NCI-H2227 treated with DMSO at 0.1 percent for 48 hours (cell line): ENCODE measurements at places on chromosomes 3 and 15.

DNA sequence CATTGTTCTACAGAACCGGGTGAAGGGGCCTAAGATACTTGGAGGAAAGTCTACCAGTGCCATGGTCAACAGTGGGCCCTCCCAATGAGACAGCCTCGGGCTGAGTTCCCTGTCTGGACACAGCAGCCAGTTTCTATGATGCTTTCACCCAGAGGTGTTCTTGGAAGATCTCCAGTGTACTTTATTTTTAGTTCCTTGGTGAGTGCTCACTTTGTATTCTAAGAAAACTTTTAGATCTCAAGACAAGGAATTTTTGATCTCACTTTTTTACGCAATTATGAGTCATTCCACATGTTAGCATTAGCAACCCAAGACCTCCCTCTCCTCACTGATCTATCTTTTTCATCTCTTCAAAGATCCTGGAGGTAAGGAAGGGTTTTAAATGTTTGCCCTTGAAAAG lies 287.7 kb downstream of the RORA start:
- no peak for DNase-seq

- DNase-seq, result no peak
Measured at GRCh38 chr3:162096874-162097273, 600.3 kb downstream of the OTOL1 start.

DNA sequence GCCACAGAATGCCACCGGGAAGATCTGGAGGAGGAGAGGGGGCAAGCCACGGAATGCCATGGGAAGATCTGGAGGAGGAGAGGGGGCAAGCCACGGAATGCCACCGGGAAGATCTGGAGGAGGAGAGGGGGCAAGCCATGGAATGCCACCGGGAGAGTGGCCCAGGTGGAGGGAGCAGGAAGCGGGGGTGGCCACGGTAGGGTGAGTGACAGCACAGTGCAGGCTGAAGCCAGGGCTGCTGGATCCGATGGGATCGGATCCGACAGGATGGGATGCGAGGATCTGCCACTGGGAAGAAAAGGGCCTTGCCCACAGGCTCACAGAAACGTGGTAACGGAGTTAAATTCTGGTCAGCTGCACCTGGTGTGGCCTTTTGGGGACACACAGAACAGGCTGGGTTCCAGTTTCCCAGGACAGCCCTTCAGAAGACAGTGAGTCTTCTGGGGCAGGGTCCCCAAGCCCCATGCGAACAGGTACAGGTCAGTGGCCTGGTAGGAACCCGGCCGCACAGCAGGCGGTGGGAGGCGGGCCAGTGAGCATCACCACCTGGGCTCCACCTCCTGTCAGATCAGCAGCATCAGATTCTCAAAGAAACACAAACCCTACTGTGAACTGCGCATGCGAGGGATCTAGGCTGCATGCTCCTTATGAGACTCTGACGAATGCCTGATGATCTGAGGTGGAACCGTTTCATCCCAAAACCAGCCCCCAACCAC lies 58.8 kb downstream of the XXYLT1 start:
- no peak for DNase-seq

DNA sequence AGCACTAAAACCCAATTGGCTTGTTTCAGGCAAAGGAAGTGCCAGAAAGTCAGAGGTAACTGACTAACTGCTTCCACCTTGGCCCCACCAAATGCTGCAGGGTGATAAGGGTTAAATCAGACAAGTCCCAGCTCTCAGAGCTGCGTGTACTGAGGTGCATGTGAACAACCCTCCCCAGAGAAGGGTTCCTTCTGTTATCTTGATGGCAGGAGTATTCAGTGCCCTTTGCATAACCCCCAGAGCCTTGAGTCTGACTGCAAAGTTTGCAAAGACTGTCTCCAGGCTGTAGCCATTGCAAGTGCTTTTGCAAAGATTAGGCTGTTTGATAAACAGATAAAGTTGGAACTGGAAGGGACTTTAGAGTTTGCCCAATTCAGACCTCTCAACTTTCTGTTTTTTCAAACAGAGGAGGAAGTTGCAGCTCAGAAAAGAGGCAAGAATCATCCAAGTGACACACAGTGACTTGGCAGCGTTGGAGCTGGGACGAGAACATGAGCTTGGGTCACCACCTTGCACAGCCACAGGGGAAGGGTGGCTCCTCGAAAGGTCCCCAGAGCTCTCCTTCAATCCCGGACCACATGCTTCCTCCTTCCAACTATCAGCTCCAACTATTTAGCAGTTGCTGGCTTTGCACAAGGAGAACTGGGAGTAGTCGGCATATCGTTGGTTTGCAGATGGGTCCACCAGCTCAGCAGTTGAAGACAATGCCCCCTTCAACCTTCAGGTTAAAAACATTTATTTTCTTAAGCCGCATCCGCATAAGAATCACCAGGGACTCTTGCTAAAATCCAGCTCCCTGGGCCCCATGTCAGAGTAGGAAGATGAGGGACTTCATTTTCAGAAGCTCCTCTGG lies 224.8 kb upstream of the HES1 start:
- no peak for DNase-seq

GRCh38 chr3:100602506-100603444 lies 6.6 kb upstream of the ADGRG7 start:
- DNase-seq, result no peak

DNA sequence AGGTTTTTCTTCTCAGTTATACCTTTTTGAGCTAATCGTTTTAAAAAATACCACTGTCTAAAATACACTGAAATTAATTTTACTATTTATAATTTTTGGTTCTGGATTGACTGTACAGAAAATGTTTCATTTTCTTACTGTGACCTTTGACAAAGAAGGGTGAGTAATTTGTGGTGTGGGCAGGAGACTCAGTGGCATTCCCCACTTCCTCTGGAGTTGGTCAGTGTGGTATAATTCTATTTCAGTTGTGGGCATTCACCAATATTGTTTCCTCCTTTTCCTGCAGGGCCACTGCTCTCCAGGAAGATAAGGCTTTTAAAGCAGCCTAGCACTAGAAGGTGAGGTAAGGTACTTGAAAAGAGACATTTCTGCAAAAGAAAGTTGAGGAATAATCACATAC lies 6.5 kb downstream of the DAG1 start:
- DNase-seq, result no peak

GRCh38 chr3:109685084-109686079 lies 348.0 kb upstream of the DPPA4 start:
- no peak for DNase-seq

GRCh38 chr3:63830526-63830925 lies 11.4 kb downstream of the C3orf49 start:
- no peak for DNase-seq

DNA sequence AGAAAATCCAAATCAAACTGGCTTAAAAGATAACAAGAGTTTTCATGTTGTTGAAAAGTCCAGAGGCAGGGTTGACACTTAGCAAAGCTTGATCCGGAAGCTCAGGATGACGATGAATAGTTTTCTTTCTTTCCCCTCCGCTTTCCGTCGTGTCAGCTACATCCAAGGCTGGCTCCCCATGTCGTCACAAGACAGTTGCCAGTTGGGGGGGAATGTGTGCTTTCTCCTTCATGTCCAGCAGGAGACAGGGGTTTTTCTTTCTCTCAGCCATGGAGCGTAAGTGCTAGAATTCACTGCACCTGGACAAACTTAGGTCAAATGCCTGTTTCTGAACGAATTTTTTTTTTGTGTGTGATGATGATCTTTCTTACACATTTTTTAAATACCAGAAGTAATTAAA lies 273.8 kb upstream of the RGMA start:
- no peak for DNase-seq

DNA sequence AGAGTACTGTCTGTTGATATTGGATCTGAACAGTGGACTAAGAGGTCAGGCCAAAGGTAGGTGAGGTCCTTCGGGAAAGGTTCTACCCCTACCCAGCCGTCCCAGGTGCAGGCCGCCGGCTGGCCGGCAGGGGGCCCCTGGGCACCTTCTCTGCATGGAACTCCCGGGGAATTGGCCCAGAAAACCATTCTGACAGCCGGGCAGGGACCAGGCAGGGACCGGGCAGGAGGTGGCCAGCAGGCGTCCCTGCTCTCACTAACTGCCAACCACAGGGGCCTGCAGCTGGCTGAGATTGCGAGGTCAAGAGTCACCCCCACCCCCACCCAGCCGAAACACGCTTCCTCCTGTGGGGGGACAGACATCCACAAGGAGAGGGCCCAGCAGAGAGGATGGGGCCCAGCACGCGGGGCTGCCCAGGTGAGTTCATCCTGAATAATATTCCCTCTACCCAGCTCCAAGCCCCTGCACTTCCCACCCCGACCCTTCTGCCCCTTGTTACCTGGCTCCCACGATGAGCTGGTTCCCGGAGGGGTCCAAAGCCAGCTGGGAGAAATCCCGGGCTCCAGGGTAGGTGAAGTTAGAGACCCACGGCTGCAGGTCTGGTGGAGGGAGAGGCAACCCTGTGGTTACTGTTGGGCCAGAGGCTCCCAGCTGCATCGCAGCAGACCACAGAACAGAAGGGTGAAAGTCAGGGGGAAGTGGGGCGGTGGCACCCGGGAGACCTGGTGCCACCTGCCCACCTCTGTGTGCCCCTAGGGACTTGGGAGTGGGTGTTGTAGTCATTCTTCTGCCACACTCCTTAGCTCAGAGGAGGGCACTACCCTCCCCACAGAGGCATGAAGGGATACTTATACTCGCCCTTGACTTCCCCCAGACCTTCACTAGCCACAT lies 84.4 kb downstream of the SEMA5B start:
- DNase-seq, result no peak

- no peak for DNase-seq
Measured at GRCh38 chr15:41882689-41883483, 11.0 kb downstream of the SPTBN5 start.

DNA sequence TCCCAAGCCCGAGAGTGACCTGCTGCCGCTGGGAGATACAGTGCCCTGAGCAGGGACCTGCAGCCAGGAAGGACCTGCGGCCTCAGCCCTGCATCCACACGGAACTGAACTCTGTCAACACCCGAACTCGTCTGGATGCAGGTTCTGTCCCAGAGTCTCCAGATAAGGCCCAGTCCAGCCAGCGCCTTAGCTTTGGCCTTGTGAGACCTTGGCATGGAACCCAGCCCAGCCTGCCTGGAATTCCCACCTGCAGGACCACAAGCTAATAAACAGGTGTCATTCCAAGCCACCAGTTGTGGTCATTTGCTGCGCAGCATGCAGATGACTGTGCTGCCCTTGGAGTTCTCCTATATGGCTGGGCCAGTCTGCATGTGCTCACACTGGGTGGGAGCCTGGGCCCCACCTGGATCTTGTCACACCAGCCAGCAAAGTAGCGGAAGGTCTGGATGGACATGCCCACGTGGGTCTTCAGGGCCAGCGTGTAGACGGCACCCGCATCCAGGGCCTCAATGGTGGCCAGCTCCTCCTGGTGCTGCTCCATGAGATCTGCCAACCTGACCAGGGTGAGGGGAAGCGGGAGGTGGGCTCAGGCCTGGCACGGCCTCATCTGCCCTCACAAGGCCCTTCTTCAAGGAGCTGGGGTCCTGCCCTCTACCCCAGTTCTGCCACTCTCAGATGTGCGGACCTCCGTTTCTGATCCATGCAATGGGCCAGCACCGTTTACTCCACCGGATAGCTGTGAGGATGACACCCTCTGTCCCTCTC lies 47.2 kb upstream of the SLC41A3 start:
- no peak for DNase-seq

GRCh38 chr15:90809536-90809935 lies 58.9 kb upstream of the FURIN start:
- DNase-seq, result no peak

DNA sequence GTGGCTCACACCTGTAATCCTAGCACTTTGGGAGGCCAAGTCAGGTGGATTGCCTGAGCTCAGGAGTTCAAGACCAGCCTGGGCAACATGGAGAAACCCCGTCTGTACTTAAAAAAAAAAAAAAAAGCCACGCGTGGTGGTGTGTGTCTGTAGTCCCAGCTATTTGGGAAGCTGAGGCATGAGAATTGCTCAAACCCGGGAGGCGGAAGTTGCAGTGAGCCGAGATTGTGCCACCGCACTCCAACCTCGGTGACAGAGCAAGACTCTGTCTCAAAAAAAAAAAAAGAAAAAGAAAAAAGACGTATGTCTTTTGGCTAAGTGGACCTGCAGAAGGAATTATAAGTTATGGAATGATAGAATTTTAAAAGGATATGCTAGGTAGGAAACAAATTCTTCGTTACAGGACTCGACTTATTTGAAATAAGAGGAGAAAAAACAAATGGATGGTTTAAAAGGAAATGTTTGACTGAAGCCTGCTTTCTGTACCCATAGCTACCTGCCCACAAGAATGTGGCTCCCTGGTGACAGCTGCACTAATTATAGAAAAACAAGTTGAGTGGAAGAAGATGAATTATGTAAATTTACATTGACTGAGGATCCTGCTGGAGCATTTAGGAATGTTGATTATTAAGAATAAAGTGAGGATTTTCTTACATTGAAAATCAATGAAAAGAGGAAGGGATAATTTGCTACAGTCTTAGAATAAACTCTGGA lies 36.0 kb upstream of the SKIL start:
- DNase-seq, result no peak

GRCh38 chr3:186955898-186956696 lies 25.8 kb downstream of the ST6GAL1 start:
- no peak for DNase-seq

DNA sequence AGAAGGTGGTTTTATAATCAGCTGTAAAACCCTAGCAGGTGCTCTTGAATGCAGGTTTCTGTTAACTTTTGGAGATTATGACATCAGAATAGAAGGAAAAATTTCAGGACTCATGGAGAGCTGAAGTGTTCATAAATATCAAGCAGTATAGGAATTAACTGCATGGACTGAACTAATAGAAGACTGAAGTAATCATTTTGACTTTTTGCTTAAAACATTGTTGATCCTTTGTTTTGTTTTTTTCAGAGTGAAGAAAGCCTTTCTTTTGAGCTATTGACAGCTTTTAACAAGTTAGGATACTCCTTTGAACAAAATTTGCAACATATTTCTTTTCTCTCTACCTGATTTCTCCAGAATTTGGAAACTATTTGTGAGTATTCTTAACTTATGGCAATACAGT lies 70.6 kb upstream of the DAZL start:
- DNase-seq, result no peak

DNA sequence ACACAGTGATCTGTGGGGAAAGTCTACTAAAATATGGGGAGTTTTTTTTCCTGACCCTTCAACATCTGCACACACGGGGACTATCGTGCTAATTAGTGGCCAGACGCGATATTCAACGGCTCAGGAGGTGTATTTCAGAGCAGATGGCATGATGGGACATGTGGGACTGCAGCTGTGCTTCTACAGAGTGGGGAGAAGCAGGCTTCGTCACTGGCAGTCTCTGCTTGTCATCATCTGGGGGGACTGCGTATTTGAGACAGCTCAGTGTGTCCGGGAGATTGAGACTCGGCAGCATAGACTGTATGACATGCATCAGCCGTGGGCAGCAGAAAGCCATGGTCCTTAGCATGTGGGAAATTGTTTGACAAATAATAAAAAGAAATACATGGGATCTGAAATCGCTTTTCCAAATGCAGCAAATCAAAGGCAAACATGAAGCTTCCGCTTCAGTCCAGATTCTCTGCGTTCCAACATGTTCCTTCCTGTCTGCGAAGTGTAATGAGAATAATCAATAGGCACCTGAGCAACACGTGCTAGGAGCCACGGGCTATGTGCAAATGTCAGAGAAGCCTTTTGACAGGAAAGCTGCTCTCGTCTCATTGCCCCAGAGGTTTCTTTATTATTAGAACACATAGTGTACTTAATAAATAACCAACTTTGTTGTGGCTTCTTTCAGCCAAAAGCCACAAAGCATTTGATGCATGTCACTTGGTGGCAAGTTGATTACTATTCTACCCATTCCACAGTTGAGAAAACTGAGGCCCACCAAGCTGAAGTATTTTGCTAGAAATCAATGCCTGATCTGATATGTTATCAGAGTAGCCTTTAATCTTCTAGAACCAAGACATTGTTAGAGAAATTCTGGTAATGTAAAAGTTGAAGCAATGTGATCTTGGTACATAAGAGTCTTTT lies 276.3 kb downstream of the RYR3 start:
- no peak for DNase-seq

- DNase-seq, result no peak
Measured at GRCh38 chr3:117919621-117920020, 1115.0 kb downstream of the IGSF11 start.

- DNase-seq, result no peak
Measured at GRCh38 chr3:100419406-100419805, 18.1 kb downstream of the LNP1 start.
